ENCODE measurements at places on chromosomes 3 and 15.

DNA sequence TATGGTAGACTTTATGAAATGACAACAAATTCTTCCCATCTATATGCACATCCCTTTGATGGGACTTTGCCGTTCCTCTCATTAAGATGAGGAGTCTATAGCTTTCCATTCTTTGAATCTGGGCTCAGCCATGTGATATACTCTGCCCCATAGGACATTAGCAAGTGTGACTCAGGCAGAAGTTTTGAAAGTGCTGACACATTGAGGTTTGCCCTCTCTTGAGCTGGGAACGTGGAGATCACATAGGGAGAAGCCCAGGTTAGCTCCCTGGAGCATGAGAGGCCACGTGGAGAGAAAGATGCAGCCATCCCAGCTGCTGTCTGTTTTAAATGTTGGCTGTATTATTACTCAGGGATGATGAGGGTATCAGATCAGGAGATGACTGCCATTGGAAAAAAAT, 67.7 kb upstream of the OXTR start:
- H3K36me3 ChIP-seq = no peaks in the 10 kb centered on the region
- no peak for DNase-seq
- no peak overlapping the region for H3K4me3 ChIP-seq
- H3K27me3 ChIP-seq = no peaks in the 10 kb centered on the region

DNA sequence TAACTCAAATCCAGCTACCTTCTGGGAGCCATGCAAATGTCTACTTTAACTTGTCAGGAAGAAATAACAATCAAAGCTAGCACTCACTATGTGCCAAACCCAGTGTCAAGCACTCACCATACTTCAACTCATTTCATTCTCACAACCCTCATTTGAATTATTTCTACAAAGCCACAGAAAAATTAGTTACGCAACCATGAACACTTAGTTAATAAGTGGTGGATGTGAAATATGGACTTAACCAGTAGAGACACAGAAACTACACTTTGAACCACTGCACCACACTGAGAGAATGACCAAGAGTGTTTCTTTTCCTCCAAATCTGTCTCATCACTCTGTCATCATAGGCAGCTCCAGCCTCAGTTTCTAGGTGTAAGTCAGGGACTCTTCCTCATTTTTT, 91.0 kb upstream of the MBNL1 start:
- no peak overlapping the region for H3K27ac ChIP-seq
- H3K36me3 ChIP-seq = peaks cover 5% of the 10 kb centered on the region
- peaks cover 23% of the 10 kb centered on the region for H3K27me3 ChIP-seq
- no peak for DNase-seq
- no peak overlapping the region for H3K4me3 ChIP-seq
- peaks cover 36% of the 10 kb centered on the region for H3K4me1 ChIP-seq

DNA sequence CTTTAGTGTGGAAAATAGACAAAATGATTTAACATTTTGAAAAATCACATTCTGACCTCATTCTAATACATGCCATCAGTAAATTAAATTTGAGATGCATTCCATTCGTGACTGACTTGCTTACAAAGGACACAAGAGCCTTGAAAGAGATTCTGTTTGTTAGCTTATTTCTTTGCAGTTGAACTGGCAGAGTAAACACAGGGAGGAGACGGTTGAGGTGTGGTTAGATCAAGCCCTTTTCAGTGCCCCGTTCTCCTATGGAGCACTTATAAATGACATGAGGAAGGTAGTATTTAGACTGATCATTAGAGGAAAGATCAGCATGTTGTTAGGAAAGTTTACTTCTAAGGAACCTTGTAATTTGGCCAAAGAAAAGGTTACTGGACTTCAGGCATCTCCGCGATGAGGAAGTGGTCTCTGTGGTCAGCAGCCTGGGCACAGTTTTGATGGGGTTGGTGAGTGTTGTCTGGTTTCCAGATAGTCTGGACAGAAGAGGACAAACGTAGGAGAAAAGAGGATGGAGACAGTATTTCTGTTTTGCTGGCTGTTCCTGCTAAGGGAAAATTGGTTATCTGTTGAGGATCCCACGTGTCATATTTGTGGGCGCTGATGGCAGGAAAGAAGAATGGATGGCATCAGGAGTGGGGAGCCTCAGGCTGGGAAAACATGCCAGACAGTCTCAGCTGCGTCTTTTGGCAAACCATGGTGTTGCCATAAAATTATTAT, 328.9 kb upstream of the TBL1XR1 start:
- no peak overlapping the region for H3K4me3 ChIP-seq
- peaks cover 3% of the 10 kb centered on the region for H3K27me3 ChIP-seq
- H3K27ac ChIP-seq = no peak overlapping the region
- H3K36me3 ChIP-seq = peaks cover 2% of the 10 kb centered on the region
- H3K4me1 ChIP-seq = peaks cover 19% of the 10 kb centered on the region
- no peak for DNase-seq

DNA sequence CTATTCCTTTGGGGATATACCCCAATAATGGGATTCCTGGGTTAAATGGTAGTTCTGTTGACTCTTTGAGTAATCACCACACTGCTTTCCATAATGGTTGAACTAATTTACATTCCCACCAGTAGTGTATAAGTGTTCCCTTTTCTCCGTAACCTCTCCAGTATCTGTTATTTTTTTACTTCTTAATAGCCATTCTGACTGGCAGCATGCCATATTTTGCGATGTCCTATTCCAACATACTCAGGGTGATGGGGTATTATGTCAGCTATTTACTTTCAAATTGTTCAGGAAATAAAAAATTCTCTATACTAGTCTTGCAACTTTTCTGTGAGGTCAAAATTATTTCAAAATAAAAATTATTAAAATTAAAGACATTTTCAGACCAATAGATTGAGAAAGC, 9.1 kb upstream of the PARP14 start:
- no peaks in the 10 kb centered on the region for H3K27me3 ChIP-seq
- no peak overlapping the region for H3K27ac ChIP-seq
- H3K4me1 ChIP-seq = peaks cover 14% of the 10 kb centered on the region
- H3K4me3 ChIP-seq = no peak overlapping the region
- DNase-seq = no peak

GRCh38 chr15:35194296-35194695, 109.2 kb upstream of the NANOGP8 start:
- H3K27me3 ChIP-seq = no peaks in the 10 kb centered on the region
- no peak for DNase-seq
- H3K36me3 ChIP-seq = no peaks in the 10 kb centered on the region
- no peaks in the 10 kb centered on the region for H3K4me1 ChIP-seq
- no peak overlapping the region for H3K27ac ChIP-seq
- H3K4me3 ChIP-seq = no peak overlapping the region

- no peak overlapping the region for H3K4me3 ChIP-seq
- no peaks in the 10 kb centered on the region for H3K36me3 ChIP-seq
- DNase-seq = no peak
- H3K4me1 ChIP-seq = peaks cover 10% of the 10 kb centered on the region
Measured at GRCh38 chr3:31999907-32000439, 18.4 kb downstream of the ZNF860 start.

- peaks cover 28% of the 10 kb centered on the region for H3K36me3 ChIP-seq
- peak overlapping the region; percentile 24 for H3K27ac ChIP-seq
- H3K27me3 ChIP-seq = no peaks in the 10 kb centered on the region
- H3K4me3 ChIP-seq = no peak overlapping the region
Measured at GRCh38 chr3:66442254-66443117, 58.3 kb downstream of the LRIG1 start.

- H3K27me3 ChIP-seq = peaks cover 5% of the 10 kb centered on the region
- no peaks in the 10 kb centered on the region for H3K36me3 ChIP-seq
- DNase-seq = no peak
- H3K27ac ChIP-seq = no peak overlapping the region
- no peak overlapping the region for H3K4me3 ChIP-seq
Measured at GRCh38 chr15:93040288-93041158, 48.5 kb downstream of the RGMA start.

DNA sequence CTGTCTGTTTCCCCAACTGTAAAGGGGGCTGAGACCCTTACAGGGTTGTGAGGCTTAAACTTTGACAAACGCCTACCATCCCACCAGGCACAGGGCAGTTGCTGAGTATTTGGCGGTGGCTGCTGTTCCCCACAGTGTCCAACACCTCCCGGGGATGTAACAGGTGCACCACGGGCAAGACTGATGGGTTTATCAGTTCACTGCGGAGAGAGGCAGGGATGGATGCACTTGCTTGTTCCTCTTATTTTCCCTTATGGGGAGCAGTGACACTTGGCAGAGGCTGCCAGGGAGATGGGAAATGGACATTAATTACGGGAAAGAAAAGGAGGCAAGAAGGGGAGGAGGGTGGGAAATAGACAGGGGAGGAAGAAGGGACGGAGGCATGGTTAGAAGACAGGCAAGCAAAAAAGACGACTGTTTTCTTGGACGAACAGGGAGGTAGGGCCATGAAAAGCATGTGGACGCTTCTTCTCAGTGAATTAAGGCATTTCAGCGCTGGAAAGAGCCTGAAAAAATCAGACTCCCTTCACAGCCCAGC, 16.6 kb upstream of the ADIPOQ start:
- H3K27me3 ChIP-seq = peaks cover 36% of the 10 kb centered on the region
- peaks cover 20% of the 10 kb centered on the region for H3K4me1 ChIP-seq
- H3K4me3 ChIP-seq = peak overlapping the region; percentile 93

- no peak overlapping the region for H3K27ac ChIP-seq
- H3K4me3 ChIP-seq = peak overlapping the region; percentile 6
- H3K27me3 ChIP-seq = no peaks in the 10 kb centered on the region
- DNase-seq = no peak
Measured at GRCh38 chr3:101811875-101812274, 32.9 kb downstream of the NXPE3 start.

DNA sequence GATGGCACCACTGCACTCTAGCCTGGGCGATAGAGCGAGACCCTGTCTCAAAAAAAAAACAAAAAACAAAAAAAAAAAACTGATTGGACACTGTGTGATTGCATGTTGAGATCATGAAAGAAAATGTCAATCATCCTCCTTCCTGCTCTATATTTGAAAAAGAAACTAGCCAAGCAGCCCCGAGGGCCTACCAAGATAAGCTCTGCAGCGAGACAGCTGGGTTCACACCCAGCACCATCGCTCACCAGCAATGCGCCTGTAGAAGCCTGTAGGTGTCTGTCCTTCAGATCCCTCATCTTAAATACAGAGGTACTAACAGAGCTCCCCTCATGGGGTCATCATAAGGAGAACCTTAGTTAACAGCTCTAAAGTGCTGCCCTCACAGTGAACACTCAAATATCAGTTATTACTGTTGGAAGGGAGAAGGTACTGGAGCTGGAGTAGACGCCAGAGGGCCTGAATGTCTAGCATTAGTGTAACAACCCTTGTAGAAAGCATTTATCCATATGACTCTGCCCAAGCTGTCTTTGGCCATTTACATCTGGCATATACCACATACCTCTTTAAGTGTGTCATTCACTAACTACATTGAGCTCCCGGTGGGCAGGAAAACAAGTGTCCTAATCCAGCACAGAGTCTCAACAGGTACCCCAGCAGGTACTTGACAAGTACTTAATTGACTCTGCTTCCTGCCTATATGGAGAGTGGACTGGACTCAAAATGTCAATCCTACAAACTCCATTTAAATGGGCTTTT, 22.9 kb downstream of the MYLK start:
- H3K4me1 ChIP-seq = no peaks in the 10 kb centered on the region
- DNase-seq = no peak
- H3K27ac ChIP-seq = no peak overlapping the region
- H3K4me3 ChIP-seq = no peak overlapping the region
- no peaks in the 10 kb centered on the region for H3K27me3 ChIP-seq
- H3K36me3 ChIP-seq = no peaks in the 10 kb centered on the region

DNA sequence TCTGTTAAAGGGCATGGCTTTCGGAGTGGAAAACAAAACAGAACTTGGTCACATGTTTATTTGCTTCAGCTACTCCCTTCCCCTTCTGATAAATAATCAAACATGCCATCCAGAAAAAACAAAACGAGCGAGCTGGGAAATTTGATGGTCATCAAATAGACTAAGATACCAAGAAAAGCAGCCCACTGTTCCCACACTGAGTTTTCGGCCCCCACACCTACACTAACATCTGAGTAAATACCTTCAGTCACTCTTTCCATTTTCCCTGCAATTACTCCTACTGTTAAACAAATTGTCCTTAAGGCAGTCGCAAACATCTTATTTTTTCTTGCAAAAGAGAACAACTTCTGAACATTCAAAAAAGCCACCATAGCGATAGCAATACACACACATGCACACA, 454.6 kb downstream of the FOXP1 start:
- peaks cover 17% of the 10 kb centered on the region for H3K36me3 ChIP-seq
- peak overlapping the region; percentile 93 for H3K27ac ChIP-seq
- no peaks in the 10 kb centered on the region for H3K27me3 ChIP-seq
- peaks cover 69% of the 10 kb centered on the region for H3K4me1 ChIP-seq
- H3K4me3 ChIP-seq = peak overlapping the region; percentile 89

GRCh38 chr3:102577082-102577789, 142.4 kb downstream of the ZPLD1 start:
- no peaks in the 10 kb centered on the region for H3K4me1 ChIP-seq
- H3K4me3 ChIP-seq = no peak overlapping the region
- no peak overlapping the region for H3K27ac ChIP-seq
- no peaks in the 10 kb centered on the region for H3K27me3 ChIP-seq

GRCh38 chr15:73802431-73803041, 49.4 kb upstream of the INSYN1 start:
- H3K27ac ChIP-seq = no peak overlapping the region
- H3K27me3 ChIP-seq = peaks cover 2% of the 10 kb centered on the region
- H3K4me3 ChIP-seq = no peak overlapping the region
- H3K4me1 ChIP-seq = no peaks in the 10 kb centered on the region

DNA sequence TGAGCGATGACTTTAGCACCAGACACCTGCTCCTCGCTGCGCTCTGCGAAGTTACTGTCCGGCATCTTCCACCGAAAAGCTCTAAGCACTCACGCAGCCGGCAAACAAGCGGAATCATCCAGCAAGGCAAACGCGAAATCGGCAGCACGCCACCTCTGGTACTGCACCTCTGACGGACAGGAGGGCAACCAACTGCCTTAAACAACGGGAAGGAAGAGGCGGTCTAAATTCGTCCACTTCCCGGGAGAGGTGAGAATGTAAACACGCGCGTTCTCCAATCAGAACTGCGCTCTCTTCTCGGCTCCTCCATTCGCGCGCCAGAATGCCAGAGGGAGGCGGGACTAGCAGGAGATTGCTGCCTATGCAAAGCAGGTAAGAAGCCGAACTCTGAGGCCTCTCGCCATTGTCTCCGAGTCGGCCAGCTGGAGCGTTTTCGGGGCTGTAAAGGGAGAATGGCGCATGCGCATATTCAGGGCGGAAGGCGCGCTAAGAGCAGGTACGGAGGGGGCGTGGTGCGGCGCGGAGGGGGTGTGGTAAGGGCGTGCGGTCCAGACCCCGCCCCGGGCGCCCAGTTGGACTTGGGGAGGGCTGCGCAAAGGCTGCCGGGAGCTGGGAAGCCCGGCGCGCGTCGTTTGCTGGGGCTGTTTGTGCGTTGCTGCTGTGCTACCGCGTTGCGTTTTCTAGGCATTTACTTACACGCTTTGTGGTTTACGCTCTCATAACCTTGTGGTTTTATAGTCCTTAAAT, at the start of the genes BTD and HACL1:
BTD (plus strand) TSS at position 347 of the 747 bp plus-strand sequence. CDS start 33,695 bp downstream, outside the sequence.
HACL1 (minus strand) TSS at position 171 of the 747 bp plus-strand sequence; CDS start at position 65, 106 bp downstream.
- peak; percentile 97 for DNase-seq
- peak within 1 kb of the TSS; percentile 99 for H3K27ac ChIP-seq
- no peaks in the 10 kb centered on the region for H3K27me3 ChIP-seq
- H3K4me1 ChIP-seq = peaks cover 51% of the 10 kb centered on the region
- peaks cover 26% of the 10 kb centered on the region for H3K36me3 ChIP-seq
- H3K4me3 ChIP-seq = peak within 1 kb of the TSS; percentile 99

- peaks cover 52% of the 10 kb centered on the region for H3K36me3 ChIP-seq
- H3K27me3 ChIP-seq = no peaks in the 10 kb centered on the region
- H3K27ac ChIP-seq = no peak overlapping the region
- H3K4me3 ChIP-seq = no peak overlapping the region
Measured at GRCh38 chr3:39090922-39091321, 16.5 kb downstream of the GORASP1 start.
